Stimulated activated CD8-positive, alpha-beta memory T cell treated with anti-CD3 and anti-CD28 coated beads, Interleukin-7, amount 100 ng/mL, for 1 hour (primary cell): ENCODE measurements at places on chromosomes 7 and 10.

- DNase-seq = no peak
Observed at GRCh38 chr10:51000164-51000563, 74.1 kb upstream of the PRKG1 start.

DNA sequence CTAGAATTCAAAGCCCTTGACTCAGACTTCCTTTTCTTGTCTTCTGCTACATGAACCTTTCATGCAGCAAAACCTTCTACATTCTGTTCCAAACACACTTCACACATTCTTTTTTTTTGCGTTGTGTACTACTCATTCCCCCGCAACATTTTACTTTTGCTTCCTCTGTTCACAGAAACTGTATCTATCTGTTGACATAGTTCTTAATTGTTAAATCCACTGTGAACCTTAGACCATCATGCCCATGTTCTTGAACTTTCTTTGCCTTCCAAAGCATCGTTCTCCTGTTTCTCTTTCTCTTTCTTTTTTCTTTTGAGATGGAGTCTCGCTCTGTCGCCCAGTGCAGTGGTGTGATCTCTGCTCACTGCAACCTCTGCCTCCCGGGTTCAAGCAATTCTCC, 14.2 kb downstream of the CCSER2 start:
- DNase-seq = no peak

GRCh38 chr10:113753020-113753692, 1.7 kb downstream of the PLEKHS1 start:
- no peak for DNase-seq

GRCh38 chr7:106520962-106521514, 139.9 kb downstream of the CCDC71L start:
- no peak for DNase-seq

DNA sequence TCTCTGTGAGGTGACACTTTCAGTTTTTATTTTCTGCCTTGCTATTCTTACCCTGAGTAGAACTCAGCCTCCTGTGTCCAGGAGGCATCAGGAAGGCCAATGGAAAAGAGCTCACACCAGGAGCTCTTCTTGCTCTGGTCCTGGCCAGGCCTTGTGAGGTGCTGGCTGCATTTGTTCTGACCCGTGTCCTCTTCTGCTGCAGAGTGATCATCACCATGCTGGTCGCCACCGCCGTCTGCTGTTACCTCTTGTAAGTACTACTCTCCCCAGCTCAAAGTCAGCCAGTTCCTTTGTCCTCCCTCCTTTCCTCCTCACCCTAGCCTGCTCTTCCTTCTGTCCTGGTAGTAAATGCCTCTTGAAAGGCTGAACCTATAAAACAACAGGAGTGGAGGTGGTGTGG, 1.6 kb downstream of the ATP6V0E2 start:
- no peak for DNase-seq

DNA sequence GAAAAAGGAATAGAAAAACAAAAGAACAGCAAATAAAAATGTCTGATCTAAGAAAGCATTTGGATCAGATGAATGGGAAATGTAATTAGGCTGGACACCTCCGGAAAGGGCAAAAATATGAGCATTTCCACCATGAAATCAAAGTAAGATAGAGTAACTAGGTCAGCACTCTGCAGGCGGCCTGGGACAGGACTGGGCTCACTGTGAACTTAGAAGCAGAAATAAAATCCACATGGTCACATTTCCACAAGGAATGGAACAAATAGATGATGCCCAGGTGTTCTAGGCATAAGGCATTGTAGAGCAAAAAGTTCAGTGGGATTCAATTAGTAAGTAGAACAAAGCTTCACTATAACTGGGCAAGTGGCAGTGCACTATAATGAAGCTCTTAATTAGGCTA, 209.9 kb upstream of the ETV1 start:
- DNase-seq = no peak

GRCh38 chr7:5337047-5337446, 54.3 kb downstream of the SLC29A4 start:
- DNase-seq = no peak

DNA sequence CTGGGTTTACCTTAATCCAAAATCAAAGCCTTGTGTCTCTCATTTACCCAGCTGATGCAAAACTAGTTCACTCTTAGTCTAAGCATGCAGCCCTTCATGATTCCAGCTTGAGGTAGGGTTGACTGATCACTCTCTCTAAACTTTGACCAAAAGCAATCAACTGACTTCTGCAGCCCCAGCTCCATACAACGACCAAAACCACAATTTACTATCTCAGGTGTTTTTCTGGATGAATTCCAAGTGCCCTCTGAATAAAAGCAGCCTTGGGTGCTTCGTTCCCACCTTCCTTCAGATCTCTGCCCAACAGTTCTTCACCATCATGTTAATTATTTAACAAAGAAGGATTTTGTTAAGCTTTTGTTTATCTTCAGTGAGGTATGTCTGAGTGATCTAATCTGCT, 62.6 kb downstream of the CCDC6 start:
- no peak for DNase-seq

- no peak for DNase-seq
Observed at GRCh38 chr7:43309706-43310022, 197.2 kb downstream of the HECW1 start.

DNA sequence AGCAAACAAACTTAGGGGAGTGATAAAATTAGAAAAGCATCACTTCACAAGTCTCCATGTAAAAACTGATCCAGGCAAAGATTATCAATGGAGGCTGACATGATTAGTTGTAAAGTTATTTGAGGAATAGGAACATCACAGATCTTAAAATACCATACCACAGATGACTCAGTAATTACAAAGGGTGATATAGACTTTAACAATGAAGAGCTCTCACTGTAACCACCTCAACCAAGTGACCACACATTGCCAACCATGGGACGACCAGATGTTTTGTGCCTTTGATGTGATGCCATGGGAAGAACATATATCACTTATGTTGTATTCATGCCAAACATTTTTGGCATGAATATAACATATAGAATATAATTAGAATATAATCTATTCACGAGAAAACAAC, 11.7 kb downstream of the AASS start:
- DNase-seq = no peak

- no peak for DNase-seq
Observed at GRCh38 chr10:92241501-92241900, 49.4 kb downstream of the CPEB3 start.

GRCh38 chr7:129367700-129368388, 66.4 kb upstream of the STRIP2 start:
- peak; percentile 64 for DNase-seq

GRCh38 chr7:22482503-22482902, 17.5 kb downstream of the STEAP1B start:
- no peak for DNase-seq

DNA sequence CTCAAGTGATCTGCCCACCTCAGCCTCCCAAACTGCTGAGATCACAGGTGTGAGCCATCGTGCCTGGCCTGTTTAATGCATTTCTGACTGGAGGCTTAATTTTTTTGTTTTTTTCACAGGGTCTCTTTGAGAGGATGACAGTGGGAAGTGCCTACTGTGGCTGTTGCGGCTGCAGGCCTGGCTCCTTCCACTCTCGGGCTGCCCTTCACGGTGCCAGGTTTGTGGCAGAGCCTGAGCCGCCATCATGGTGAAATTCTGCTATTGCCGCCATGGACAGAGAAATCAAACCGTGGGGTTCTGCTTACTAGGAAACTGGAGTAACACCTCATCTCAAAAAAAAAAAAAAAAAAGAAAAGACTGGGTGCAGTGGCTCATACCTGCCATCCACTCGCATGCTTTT, 142.7 kb downstream of the CAMK1D start:
- no peak for DNase-seq

GRCh38 chr7:49766966-49767365, 6.5 kb upstream of the VWC2 start:
- no peak for DNase-seq

DNA sequence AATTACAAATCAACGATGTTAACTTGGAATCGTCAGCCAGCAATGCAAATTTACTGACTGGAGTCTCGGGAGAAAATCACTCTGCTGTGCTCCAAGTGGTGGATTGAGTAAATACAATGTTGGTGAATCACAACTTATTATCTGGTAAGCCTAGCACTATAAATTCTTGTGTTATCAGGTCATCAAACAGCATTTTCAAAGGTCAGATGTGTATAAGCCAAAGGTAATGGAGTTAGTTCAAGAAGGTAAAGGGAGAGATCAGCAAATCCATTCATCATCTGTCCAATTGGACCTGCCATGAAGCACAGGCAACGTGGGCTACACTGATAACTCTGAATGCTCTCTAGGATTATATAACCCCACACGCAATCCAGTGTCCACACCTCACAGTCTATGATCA, 13.9 kb downstream of the CUBN start:
- DNase-seq = no peak

- no peak for DNase-seq
Observed at GRCh38 chr7:141838581-141838980, 2.7 kb downstream of the PRSS37 start.

GRCh38 chr7:144763291-144763690, 72.6 kb downstream of the TPK1 start:
- no peak for DNase-seq

GRCh38 chr7:105664816-105665525, 83.7 kb upstream of the EFCAB10 start:
- no peak for DNase-seq

GRCh38 chr7:23383225-23383624, 84.1 kb downstream of the MALSU1 start:
- DNase-seq = no peak

DNA sequence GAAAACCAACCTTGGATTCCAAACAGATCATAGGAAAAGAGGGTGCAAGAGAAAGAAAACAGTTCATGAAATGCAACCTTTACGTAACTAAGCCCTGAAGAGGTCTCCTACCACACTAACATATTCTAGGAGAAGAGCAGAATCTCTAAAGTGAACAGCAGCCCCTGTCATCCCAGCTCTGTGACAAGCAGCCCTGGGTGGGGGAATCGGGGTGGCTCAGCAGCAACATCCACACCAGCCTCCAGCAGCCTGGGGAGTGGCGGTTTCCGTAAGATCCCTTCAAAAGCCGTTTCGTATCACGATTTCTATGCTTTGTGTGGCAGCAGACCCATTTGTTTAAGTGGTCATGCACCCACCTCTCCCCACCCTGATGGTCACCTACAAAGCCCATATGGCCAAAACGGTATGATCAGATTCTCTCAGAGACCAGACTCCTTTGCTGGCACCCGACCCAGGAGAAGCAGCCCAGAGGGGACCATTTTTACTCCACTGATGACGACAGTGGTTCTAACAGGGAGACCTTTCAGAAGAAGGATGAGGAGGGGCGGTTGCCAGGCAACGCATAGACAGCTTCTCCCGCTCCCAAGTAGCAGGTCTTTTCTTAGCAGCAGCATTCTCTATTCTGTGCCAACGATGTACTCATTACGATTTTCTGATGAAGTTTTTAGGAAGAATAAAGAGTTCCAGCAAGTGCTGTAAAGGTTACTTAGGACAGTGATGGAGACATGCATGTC, 300.6 kb downstream of the DNAJB6 start:
- DNase-seq = no peak

GRCh38 chr10:29332061-29332760, 43.3 kb downstream of the LYZL1 start:
- DNase-seq = no peak

DNA sequence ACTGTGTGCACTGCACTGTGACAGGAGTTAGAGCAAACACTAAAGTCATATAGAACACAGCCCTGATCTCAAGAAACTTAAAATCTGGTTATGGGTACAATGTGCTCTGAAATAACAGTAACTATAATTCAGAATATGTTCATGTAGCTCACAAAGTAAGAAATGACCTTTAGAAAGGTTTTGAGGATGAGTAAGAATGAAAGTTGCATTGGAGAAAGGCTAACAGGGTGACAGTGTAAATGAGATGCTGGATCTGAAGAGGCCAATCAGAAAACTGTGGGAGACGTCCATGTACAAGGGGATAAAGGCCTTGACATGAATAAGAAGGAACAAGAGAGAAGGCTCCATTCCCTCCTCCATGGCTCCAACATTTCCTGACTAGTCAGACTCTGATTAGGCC, 124.7 kb downstream of the GRM3 start:
- no peak for DNase-seq

DNA sequence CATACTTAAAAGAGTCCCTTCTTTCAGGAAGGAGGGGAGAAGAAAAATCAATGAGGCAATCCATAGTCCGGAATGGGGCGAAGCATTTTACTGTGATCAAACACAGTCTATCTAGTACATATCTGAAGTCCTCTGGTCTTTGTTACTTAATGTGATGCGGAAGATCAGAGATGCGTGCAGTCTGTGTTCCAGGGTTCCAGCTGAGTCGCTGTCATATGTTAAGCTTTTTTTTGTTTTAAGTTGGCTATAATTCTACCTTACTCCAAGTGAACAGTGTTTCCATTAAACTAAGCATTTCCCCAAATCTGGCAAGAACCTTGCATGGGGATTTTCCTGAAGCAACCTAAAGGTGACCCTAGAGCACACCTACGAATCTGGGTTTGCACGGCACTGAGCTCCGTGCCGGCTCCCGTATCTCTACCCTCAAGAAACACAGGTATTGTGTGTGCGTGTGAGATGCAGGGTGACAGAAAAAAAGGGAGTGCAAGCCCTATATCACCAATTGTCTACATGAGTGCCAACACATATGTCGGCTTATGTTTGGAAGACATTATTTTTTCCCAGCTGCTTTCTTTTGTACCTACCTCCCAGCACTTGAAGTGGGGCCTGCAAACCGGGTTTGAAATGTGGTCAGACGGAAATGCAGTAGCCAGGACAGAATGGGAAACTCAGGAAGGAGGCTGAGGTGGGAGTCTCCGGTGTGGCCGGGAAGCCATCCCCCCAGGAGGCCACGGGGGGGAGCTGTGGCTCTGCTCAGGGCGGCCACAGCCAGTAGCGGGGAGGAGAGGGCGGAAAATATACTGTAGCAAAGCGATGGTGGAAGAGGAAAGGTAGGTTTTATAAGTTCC, 435.8 kb upstream of the MGMT start:
- DNase-seq = no peak

GRCh38 chr10:126904516-126904817, 761 bp upstream of the DOCK1 start:
- no peak for DNase-seq

DNA sequence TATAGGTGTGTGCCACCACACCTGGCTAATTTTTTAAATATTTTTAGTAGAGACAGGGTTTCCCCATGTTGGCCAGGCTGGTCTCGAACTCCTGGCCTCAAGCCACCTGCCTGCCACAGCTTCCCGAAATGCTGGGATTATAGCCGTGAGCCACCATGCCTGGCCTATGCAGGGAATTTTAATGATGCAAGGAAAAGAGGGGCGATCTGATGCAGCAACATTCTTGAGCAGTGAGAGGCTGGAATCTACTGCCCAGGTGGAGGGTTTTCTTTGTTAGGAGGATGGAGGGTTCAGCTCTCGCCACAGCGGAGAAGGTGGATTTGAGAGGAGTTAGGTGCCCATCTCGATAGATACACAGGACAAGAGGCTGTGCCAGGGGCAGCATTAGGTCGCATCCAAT, 332.3 kb downstream of the GATA3 start:
- DNase-seq = no peak

DNA sequence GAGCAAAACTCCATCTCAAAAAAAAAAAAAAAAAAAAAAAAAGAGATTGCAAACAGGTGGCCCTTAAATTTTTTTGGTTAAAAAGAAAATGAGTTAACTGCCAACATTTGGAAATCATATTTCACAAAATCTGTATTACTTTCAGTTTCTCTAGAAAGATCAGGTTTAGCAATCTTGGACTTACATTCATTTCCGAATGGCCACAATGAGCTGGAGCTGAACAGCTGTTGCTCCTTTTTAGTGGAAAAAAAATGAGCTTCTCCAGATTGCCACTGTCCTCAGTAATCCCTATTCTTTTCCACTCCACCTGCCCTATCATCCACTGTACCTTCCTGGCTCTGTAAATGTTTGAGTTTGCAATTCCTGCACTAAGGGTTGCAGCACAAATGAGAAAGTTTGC, 43.6 kb downstream of the RAB11FIP2 start:
- no peak for DNase-seq

- DNase-seq = no peak
Observed at GRCh38 chr10:101218351-101219138, 10.7 kb downstream of the LBX1 start.
